Activated CD4-positive, alpha-beta T cell treated with anti-CD3 and anti-CD28 coated beads, Interleukin-2, amount 10 ng/mL, durations not matched to agents 7 days and 5 days (primary cell): ENCODE measurements at places on chromosomes 7 and 10. TPM values are rescaled to one million over a fixed set of nuclear protein-coding genes. Genes with fewer than 3 reads are reported as not detected.

The SFRP5 gene
- not detected for total RNA-seq

The NOS3 gene
- 21.6 TPM for total RNA-seq

The CWF19L1 gene
- 38.4 TPM for total RNA-seq

The ANLN gene
- total RNA-seq: 100 TPM

The IGF2BP3 gene
- total RNA-seq: 0.50 TPM

The ARHGEF35 gene
- total RNA-seq: 4.2 TPM

The SGCE gene
- total RNA-seq: not detected

The C10orf53 gene
- not detected for total RNA-seq

The GIMAP7 gene
- 239 TPM for total RNA-seq

The IFRD1 gene
- 28.6 TPM for total RNA-seq

The PON1 gene
- total RNA-seq: not detected

The VAX1 gene
- total RNA-seq: not detected

The RAMP3 gene
- not detected for total RNA-seq

The CNPY1 gene
- total RNA-seq: not detected

The CADPS2 gene
- total RNA-seq: not detected

The DDX21 gene
- 81.6 TPM for total RNA-seq

The SFTPA2 gene
- total RNA-seq: not detected

The GLCCI1 gene
- total RNA-seq: 29.6 TPM

The WNT2 gene
- total RNA-seq: not detected

The GIMAP1 gene
- 18.1 TPM for total RNA-seq

The MSMB gene
- not detected for total RNA-seq

The CD36 gene
- not detected for total RNA-seq

The COL17A1 gene
- not detected for total RNA-seq

The CDHR3 gene
- total RNA-seq: 2.7 TPM

The IQUB gene
- not detected for total RNA-seq

The PRXL2A gene
- total RNA-seq: 5.7 TPM

The ZNF365 gene
- total RNA-seq: 0.04 TPM

The SUGCT gene
- not detected for total RNA-seq

The ANXA8 gene
- total RNA-seq: 0.17 TPM

The KNDC1 gene
- total RNA-seq: 0.08 TPM

The OR2AE1 gene
- 0.25 TPM for total RNA-seq

The FAM20C gene
- total RNA-seq: 0.47 TPM

The PRTFDC1 gene
- total RNA-seq: 0.27 TPM

The MEOX2 gene
- total RNA-seq: not detected

The LRRC17 gene
- total RNA-seq: 0.30 TPM

The RSPH10B gene
- total RNA-seq: not detected

The C10orf95 gene
- 0.17 TPM for total RNA-seq

The PRKAR2B gene
- total RNA-seq: 1.4 TPM

The TWIST1 gene
- total RNA-seq: 0.25 TPM

The PALD1 gene
- 1.2 TPM for total RNA-seq

The GCC1 gene
- total RNA-seq: 17.5 TPM

The EGFR gene
- total RNA-seq: not detected

The STEAP4 gene
- total RNA-seq: not detected

The NUTM2E gene
- 0.92 TPM for total RNA-seq

The FRMD4A gene
- total RNA-seq: not detected

The H2AZ2 gene
- 327 TPM for total RNA-seq

The EPO gene
- total RNA-seq: not detected

The CTTNBP2 gene
- total RNA-seq: not detected

The TAS2R39 gene
- not detected for total RNA-seq

The ADGRA1 gene
- not detected for total RNA-seq

The SCART1 gene
- 3.7 TPM for total RNA-seq

The ZNF853 gene
- 0.30 TPM for total RNA-seq
